Fibroblast of skin of scalp (primary cell): ENCODE measurements at places on chromosomes 4 and X.

DNA sequence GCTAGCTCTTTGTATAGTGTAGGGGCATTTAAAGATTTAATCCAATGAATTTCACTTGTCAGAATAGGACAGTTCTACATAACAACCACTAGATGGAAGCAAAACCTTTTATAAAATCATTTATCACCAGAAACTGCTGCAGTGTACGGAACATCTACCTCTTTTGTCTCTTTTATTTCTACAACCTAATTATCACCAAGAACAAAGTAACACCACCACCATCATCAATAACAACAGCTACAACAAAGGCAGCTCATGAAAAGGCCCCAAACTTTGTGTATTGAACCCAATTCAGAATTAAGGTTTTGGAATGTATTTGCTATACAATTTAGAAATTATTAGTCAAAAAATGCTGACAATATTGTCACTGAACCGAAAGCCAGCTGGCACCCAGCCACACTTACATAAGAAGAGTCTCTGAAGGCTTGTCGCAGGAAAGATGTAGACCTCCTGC lies 260.9 kb upstream of the RPS6KA3 start:
- peak; percentile 28 for DNase-seq

DNA sequence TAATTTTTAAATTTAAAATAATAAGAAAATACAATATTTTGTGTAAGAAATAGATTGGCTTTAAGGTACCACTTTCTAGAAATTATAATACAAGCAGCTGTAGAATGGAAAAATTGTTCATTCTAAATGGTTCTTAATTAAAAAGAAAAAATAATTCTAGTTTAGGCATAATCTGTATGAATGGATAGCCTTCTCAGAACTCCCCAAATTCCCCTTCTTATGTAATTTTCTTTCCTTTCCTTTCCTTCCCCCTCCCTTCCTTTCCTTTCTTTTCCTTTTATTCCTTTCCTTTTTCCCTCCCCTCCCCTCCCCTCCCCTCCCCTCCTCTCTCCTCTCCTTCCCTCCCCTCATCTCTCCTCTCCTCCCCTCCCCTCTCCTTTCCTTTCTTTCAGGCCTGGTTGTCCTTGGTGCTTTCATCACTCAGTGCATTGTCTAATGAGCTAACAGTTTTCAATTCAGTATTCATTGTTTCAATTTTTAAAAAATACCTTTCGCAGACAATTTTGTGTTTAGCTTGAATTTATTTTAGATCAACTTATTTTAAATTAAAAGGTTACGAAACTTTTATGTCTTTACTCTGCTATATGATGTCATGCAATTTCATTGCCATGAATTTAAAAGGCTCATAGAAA lies 28.8 kb downstream of the LRIT3 start:
- no peak for DNase-seq

DNA sequence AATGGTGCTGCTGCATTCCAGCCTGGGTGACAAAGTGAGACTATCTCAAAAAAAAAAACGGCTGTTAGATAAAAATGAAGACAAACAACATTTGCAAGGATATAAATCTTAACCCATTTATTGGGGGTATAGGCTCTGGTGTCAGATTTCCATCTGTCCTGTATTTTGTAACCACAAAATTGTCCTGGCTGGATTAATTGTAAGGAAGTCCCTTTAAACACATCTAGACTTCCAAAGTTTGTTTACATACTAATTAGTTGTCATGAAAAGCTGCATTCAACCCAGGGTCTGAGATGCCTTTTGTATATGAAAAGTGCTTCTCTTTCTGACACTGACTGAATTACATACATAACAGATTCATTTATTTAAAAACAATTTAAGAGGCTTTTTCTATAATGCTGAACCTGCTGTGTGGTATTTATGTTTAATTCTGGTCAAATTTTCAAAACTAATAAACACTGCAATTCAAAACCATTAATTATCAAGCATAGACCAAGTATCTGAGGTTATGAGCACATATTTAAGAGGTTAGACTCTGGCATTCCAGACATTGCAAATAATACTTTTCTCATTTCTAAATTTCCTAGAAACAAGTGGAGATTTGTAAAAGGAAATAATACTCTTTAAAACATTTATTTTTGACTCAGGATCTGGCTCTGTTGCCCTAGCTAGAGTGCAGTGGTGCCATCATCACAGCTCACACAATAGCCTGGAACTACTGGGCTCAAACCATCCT lies 17.5 kb upstream of the UGDH start:
- DNase-seq: peak; percentile 45

DNA sequence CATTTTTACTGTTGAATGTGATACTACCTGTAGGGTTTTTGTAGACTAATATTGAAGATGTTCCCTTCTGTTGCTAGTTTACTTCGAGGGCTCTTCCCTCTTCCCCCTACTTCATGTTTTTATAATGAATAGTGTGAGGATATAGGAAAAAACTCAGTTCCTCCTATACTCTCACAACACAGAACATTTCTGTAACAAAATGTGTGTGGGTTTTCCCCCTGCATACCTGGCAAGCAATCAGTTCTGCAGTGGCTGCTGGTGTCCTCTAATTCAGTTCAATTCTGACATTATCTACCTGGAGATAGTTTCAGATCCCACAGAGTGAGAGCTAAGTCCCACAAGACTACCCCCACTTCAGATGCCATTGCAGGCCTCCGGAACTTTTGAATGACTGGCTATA lies 107.9 kb downstream of the KDM6A start:
- DNase-seq: no peak

- no peak for DNase-seq
Measured at GRCh38 chrX:153580700-153581386, 18.1 kb downstream of the CCNQ start.

DNA sequence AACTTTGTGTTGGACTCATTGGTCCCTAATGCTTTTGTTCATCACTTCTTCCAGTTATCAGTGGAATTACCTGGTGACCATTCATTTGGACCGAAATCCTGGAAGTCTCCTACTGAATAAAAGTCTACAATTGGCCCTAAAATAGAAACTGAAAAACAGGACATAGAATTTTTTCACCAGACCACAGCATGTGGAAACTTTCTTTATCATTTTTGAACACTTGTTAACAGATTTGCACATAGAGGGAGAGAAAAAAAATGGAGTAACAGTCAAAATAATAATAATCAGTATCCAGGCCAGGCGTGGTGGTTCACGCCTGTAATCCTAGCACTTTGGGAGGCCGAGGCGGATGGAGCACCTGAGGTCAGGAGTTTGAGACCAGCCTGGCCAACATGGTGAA lies 7.1 kb downstream of the EPGN start:
- DNase-seq: no peak

- no peak for DNase-seq
Measured at GRCh38 chr4:51880016-51880915, 37.3 kb downstream of the DCUN1D4 start.

DNA sequence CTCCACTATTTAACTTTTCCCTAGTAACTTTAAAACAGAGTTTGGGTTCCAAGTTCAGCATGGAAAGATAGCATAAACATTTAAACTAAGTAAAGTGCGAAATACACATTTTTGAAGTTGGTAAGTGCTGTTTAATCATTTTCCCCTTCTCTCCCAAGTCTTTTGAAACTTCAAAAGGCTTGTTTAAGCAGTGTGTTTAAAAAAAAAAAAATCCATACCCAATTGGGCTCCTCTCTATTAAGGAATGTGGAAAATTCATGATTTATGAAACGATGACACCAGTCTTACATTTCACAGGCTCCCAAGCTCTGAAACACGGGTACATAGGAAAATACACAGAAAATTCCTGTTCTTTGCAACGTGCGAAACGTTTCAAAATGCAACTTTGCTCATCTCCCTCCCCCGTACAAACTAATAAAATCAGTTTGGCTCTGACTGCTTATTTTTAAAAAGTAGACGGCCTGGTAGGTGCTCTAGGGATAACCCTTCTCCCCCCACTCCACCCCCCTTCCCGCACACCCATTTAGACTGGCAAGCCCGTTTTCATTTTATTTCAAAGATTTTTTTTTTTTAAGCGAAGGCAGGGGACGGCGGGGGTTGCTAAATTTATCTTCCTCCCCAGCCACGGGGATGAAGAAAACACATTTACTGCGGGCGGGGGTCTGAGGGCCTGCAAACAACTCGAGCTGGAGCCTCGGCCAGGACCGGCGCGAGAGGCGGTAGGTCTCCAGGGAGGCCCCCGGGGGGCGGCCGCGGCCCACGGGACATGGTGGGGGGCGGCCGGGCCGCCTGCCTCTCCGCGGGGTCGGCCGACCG lies 786 bp upstream of the ZFX start:
- peak; percentile 87 for DNase-seq

- DNase-seq: no peak
Measured at GRCh38 chrX:63186137-63186536, 165.0 kb downstream of the SPIN4 start.

DNA sequence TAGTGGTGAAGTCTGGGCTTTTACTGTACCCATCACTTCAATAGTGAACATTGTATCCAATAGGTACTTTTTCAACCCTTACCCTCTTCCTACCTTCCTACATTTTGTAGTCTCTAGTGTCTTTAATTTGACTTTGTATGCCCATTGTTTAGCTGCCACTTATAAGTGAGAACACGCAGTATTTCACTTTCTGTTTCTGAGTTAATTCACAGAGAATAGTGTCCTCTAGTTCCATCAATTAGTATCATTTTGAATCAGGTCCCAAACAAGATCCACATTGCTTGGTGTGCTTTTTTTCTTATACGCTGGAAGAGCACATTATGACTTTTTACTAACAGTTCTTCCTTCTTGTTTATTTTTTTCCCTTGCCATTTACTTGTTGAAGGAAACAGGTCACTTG lies 176.0 kb upstream of the WDFY3 start:
- DNase-seq: no peak
